ENCODE measurements at places on chromosomes 12 and 14.

DNA sequence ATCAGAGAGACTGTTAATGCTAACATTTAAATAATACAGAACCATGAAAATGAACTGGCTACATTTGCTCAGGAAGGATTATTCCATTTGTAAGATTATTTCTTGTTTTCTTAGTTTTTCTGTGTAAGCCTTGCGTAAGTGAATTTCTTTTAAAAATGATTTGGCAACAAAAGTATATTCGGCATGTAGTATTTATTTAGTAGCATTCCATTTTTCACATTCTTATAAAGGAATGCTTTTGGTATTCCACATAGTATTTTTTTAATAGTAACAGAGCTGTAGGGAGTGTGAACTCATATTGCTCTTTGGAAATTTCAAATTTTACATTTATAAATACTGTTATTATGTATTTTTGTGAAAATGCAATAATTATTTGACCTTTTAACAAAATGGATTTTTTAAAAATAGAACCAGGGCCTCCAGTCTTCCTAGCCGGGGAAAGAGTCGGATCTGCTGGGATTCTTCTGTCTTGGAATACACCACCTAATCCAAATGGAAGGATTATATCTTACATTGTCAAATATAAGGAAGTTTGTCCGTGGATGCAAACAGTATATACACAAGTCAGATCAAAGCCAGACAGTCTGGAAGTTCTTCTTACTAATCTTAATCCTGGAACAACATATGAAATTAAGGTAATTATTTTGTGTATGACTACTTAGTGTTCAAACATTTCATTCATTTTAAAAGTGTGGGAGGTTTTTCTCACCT is 1.2 kb downstream of the PTPRQ start:
- DNase-seq = peak; percentile 14

GRCh38 chr12:41055875-41056577 is 132.1 kb upstream of the PDZRN4 start:
- no peak for DNase-seq

DNA sequence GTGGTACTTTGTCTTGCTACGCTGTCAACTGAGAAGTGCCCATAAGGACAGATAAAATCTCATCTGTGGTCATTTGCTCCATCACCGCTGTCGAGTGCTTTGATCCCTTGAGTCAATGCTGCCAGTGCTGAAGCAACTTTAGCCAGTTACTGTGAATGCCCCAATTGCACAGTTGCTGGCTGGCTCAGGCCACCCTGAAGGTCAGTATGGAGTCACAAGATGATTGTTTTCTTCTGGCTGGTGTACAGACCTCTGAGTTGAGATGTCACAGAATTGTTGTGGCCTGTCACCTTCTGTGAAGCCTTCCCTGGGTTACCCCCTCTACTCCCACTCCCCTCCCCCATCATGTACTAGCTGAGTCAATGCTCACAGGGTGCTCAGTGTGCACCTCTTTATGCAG is 92.9 kb downstream of the PELI2 start:
- peak; percentile 81 for DNase-seq

DNA sequence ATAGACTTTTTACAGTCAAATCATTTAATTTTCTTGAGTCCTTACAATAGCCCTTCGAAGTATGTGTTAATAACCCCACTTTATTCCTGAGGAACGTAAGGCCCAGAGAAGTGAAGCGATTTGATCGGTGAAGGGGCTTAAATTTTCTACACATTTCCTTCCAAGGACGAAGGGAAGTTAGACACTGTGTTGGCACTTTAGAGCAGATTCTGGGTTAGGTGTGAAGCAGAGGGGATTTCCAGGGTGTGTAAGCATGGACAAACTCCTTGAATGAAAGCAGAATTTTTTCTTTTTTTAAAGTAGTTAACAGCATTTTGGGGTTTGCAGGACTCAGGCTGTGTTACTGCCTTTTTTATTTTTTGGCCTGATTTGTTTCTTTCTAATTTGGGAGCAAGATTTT is 38.9 kb downstream of the PRORP start:
- DNase-seq = no peak

- no peak for DNase-seq
Measured at GRCh38 chr14:20455355-20456300, 602 bp downstream of the APEX1 start.

GRCh38 chr12:100375038-100375735 is 18.3 kb downstream of the SLC17A8 start:
- DNase-seq = peak; percentile 73

- no peak for DNase-seq
Measured at GRCh38 chr14:76924371-76925096, 98.3 kb downstream of the LRRC74A start.

GRCh38 chr12:102643879-102644575 is 163.7 kb upstream of the IGF1 start:
- no peak for DNase-seq

GRCh38 chr14:33959692-33960151 is 8.8 kb upstream of the EGLN3 start:
- no peak for DNase-seq

GRCh38 chr14:99055816-99056215 is 216.2 kb downstream of the BCL11B start:
- no peak for DNase-seq

- no peak for DNase-seq
Measured at GRCh38 chr14:72649603-72650227, 244.2 kb downstream of the DPF3 start.

DNA sequence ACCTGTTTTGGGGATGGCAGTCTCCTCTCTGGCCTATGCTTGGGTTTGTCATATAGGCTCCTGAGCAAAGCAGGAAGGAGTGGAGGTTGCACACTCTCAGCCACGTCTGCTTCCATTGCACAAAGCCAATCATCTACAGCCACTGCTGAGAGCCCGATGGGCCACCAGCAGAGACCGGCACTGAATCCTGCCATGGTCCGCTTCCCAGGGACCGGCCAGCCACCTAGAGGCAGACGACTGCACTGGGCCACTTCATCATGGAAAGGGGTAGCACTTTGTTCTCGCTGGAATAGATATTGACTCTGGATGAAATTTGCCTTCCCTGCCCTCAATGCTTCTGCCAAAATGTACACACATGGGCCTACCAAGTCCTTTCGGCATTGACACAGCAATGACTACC is 22.3 kb downstream of the DLK1 start:
- no peak for DNase-seq

DNA sequence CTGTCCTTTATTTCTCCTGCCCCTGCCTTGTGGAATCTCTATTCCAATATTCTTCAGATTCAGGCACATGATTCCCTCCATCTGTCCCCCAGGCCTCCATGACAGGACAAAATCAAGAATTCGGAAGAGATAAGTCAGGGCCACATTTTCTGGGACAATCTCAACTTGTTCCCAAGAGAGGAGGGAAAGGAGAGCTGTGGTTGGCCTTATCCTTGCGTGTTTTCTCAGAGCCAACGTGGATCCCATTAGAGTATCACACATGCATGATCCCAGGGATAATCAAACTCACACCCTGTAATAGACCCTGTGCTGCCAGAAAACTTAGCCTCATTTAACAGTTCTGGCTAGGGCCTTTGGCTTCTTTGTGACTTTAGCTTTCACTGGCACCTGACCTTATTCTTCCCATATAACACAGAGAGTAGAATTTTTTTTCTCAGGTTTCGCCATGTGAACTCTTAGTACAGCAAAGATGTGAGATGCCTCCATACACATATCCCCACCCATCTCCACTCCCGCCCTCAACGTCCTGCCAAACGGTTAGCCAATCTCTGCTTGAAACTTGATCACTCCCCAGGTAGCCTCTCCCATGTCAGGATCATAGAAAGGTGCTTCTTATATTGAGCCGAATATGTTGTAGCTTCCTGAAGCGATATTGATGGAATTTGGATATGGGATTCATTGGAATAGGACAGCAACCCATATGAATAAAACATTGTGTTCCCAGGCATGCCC is 6.7 kb upstream of the KRT1 start:
- no peak for DNase-seq

- DNase-seq = no peak
Measured at GRCh38 chr12:52335598-52336262, 14.5 kb upstream of the KRT83 start.

DNA sequence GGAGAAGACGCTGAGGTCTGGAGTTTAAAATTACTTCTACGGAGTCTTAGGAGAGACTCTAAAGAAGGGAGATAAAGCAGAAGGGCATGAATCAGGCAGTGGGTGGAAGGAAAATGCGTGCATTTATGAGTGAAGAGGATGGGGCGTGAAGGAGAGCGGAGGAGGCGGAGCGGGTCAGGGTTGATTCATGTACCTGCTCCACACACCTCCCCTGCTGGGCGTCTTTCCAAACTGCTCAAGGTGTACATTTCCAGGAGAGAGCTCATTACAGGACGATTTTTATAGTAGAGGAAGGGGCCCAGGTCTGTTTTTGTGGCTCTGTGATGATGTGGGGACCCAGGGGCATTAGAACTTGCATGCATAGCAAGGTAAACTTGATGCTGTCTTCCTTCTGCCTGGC is 65.0 kb upstream of the ASPG start:
- no peak for DNase-seq
